ENCODE measurements at places on chromosomes 7 and 10.

- DNase-seq, result no peak
Measured at GRCh38 chr10:12995425-12995861, 6.1 kb downstream of the CCDC3 start.

DNA sequence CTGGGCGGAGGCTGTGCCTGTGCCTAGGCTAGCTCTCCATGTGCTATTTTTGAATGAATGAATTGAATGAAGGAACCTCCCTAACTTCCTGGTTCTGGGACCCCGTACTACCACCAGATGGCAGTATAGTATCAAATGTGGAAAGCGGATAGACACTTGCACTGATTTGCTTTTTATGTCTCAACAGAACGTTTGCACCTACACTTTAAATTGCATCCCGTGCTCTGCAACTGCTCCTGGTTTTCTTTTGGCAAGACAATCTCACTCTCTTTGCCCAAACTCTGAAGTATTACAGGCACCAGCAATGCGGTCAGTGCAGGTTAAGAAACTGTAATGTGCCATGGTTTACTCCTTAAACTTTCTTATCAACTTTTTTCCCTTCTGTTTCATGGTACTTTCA, 6.5 kb downstream of the FZD8 start:
- DNase-seq, result peak; percentile 65

DNA sequence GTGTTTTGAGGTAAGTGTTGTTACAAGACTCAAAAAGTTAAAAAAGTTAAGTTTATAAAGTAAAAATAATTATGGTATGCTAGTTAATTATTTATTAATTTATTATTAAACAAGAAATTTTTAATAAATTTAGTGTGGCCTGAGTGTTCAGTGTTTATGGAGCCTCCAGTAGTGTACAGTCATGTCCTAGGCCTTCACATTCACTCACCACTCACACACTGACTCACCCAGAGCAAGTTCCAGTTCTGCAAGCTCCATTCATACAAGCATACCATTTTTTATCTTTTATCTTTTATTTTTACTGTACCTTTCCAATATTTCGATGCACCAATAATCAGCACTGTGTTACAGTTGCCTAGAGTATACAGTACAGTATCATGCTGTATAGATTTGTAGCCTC, 381.2 kb upstream of the MGMT start:
- DNase-seq, result no peak

GRCh38 chr7:117665368-117665767, 185.5 kb downstream of the CFTR start:
- DNase-seq, result no peak

DNA sequence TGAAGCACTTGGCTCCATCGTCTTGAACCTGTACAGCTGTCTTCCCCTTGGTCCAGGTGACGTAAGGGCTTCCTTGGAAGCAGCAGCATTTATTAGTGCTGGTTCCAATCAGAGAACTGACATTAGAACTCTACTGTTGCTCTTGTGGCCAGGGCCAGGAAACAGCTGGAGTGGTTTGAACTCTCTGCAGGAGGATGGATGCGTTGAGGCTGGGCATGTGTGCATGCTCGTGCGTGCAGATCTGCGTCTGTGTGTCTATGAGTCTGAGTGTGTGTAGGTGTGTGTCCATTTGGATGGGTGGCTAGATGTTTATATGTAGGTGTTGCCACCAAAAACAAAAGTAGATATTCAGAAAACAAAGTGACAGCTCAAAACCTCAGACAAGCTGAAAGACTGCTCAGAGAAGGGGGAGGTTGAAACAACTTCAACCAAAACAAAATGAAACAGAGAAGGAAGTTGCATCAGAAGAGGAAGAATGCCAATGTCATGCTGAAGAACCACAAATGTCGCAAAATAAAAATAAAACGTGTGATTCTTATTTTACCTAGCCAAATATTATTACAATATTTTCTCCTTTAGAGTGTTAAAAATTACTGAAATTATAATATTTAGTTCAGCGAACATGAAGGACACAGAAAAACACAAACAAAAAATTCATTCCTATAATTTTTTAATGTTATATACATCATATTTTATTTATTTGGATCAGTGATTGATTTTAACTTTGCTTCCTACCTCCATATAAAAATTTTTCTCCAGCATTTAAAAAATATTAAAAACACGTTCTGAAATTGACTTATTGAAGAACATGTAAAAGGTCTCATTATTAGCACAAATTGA, 96.1 kb upstream of the MKLN1 start:
- DNase-seq, result peak; percentile 35

- no peak for DNase-seq
Measured at GRCh38 chr7:148172920-148173319, 417.6 kb upstream of the C7orf33 start.

Data from memory B cell (primary cell).